ENCODE measurements at places on chromosomes 1 and 21.
A peak's percentile ranks its signal among the peaks of the same experiment; 100 is the strongest.

- DNase-seq = no peak
Measured at GRCh38 chr1:29861922-29862321, 625.6 kb downstream of the PTPRU start.

GRCh38 chr21:45073301-45074047 is 906 bp upstream of the ADARB1 start:
- peak; percentile 55 for DNase-seq

DNA sequence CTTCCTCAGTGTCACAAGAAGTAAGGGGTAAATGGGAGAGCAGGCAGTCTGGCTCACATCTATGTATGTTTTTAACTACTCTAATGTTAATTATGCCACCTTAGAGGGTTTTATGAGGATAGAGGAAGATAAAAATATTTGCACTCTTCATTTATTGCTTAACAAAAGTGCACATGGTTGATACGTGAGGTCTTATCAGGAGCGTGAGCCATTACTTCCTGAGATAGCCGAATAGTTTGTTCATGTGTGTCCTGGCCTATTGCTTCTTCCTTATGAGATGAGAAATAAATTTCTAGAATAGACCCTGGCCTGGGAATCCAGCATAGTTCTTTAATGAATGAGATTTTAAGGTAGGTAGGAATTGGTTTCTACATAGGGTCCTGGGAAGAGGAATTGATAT is 471.1 kb upstream of the B3GALT2 start:
- no peak for DNase-seq

GRCh38 chr1:3049164-3049563 is 19.8 kb upstream of the PRDM16 start:
- no peak for DNase-seq

- DNase-seq = no peak
Measured at GRCh38 chr1:118786454-118787155, 201.5 kb downstream of the TBX15 start.

- no peak for DNase-seq
Measured at GRCh38 chr1:165205145-165205544, 151.4 kb downstream of the LMX1A start.

GRCh38 chr1:91523482-91523881 is 22.8 kb downstream of the CDC7 start:
- DNase-seq = no peak

DNA sequence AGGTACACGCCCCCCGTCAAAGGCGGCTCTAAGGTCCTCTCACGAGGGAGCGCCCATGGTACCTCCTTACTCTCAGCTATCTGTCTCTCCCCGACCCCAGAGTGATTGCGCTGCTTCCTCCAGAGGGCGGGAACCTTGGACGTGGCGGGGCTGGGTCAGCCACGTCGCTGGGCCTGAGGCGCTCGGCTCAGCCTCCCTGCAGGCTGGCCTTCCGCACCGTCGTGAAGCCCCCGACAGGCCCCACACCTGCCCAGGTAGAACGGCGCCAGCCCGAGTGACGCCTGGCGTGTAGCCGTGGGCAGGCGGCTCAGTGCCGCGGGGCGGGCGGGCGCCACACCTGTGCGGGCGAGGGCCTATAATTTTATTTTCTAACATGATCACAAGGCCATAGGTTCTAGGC is 122.2 kb upstream of the BEND5 start:
- no peak for DNase-seq

- DNase-seq = no peak
Measured at GRCh38 chr1:206430031-206430983, 40.0 kb upstream of the IKBKE start.

- no peak for DNase-seq
Measured at GRCh38 chr1:11042995-11043874, 3.8 kb downstream of the MASP2 start.

- DNase-seq = no peak
Measured at GRCh38 chr1:150976401-150976821, 1.8 kb upstream of the CERS2 start.

GRCh38 chr1:86035101-86035500 is 121.5 kb downstream of the COL24A1 start:
- DNase-seq = no peak

DNA sequence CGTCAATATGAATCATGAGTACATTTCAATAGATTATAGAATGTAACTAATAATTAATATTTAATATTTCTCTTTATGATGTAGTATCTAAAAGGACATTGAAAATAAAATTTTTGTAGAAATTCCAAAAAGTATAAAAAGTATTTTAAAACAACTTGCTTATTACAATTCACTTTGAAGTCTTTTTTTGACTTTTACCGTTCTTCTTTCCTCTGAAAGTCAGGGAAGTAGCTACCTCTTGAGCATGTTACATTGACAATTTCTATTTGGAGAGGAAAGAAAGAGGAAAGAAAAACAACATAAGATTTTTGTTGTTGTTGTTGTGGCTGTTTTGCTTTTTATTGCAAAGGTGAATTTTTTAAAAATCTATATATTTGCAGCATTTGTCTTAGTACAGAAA is 1.3 kb downstream of the PTPRC start:
- DNase-seq = no peak

Data from WERI-Rb-1 (cell line).